ENCODE measurements at places on chromosomes 2 and 18.

DNA sequence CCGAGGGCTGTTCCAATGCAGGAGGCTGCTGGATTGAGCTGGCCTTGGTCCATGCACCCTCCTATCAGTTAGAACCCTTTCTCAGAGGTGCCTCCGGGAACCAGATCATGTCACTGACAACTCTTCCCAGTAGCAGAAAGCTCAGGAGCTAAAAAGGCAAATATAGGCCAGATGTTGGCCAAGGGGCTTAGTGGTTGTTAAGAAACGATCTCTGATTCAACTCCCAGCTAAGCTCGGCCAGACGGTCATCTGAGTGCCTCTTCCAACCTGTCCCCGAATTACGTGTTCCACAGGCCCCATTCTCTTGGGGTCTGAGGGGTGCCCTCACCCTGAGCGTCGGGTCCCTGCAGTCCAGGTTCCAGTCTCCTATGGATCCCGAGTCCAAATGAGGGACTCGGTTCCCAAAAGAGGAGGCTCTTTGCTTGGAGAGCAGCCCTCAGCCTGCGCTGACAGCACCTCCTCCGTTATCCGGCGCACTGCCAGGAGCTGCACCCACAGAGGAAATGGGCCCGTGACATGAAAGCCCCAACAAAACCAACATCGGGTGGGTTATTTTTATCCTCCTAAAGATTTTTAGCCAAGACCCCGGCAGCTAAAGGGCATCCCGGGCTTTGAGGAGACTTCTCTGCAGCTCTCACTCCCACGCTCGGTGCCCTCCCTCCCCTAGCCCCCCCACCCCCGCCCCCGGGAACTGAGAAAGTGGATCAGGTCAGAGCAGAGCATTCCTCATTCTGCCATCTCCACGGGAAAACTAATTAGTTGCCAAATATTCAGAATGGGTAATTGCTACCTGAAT, 106.6 kb upstream of the ID2 start:
- no peak for DNase-seq

GRCh38 chr2:95278637-95279225, 4.5 kb downstream of the PROM2 start:
- no peak for DNase-seq

DNA sequence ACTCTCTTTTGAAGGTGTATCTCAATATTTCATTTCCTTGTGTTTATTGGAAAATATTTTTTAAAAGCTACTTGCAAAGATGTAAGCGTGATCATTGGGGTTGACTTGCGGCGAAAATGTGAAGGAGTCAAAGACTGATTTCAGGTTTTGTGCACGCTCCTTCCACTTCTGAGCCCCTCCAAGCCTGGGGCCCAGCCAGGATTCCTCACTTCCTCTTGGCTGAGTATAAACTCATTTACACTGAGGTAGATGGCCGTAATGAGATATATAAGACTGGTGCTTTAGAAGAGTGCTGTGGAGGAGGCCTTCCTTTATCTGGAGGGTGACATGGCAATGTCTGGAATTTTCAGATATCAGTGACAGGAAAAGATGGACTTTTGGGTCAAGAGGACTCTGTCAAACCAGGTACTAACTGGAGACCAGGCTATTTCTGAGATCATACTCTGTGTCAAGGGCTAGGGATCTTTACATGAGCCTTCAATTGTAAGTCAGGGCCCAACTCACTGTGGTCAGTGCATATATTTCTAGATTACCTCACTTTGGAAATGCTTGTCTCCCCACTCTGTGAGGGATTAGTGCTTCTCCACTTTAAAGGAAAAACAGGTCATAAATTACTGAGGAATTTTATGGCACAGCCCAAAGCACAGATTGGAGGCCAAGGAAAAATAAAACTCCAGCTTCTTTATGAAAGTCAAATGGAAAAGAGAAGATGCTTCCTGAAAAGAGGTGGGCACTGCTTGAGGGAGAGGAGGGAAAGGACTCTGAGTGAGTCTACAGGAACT, 22.8 kb downstream of the PRKCE start:
- DNase-seq, result no peak

- no peak for DNase-seq
Observed at GRCh38 chr2:43461453-43462073, 134.3 kb downstream of the THADA start.

DNA sequence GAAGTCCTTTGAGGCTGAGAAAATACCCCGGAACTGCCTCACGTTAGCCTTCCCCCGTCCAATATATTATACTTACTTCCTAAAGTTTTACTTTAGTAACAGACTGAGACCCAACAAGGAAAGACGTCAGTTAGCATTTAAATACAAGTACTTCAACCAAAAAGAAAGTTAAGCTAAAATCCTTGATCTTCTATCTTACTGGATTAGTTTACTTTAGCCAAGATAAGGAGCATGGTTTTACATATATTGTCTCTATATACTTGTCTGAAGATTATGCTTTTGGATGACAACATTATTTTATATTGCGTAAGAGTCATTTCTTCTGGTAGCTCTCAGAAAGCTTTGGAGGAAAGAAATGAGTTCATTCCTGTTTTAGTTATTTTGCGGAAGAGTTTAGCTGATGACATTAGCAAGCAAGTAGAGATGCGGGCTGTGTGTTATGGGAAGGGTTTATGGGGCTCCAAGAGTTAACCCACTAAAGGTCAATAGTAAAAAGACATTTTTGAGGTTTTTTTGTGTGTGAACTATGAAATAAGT, 532.9 kb downstream of the ZNF516 start:
- no peak for DNase-seq

- no peak for DNase-seq
Observed at GRCh38 chr18:35430721-35431373, 53.7 kb upstream of the ZNF396 start.

Measured in anterior cingulate cortex (tissue), 58 donors.